Caki2 (cell line): ENCODE measurements at places on chromosomes 3 and 15. TPM values are rescaled to one million over a fixed set of nuclear protein-coding genes. Genes with fewer than 3 reads are reported as not detected.

LRTM1 gene
- total RNA-seq: not detected in 2 replicates

NRROS gene
- not detected in 2 replicates for total RNA-seq

PARP9 gene
- total RNA-seq: 7.0 and 8.7 TPM in 2 replicates

ADGRG7 gene
- total RNA-seq: not detected in 2 replicates

AMIGO3 gene
- total RNA-seq: not detected in 2 replicates

ESYT3 gene
- total RNA-seq: 0.07 TPM in 1 of 2 replicates, not detected in the other

MEX3B gene
- 5.5 and 7.4 TPM in 2 replicates for total RNA-seq

RBPMS2 gene
- not detected in 2 replicates for total RNA-seq

KLHDC8B gene
- 14.8 and 26.2 TPM in 2 replicates for total RNA-seq

CPEB1 gene
- total RNA-seq: 15.8 and 16.7 TPM in 2 replicates

ARGFX gene
- not detected in 2 replicates for total RNA-seq

SLC12A1 gene
- not detected in 2 replicates for total RNA-seq

OR5K2 gene
- total RNA-seq: not detected in 2 replicates

CHCHD4 gene
- total RNA-seq: 15.6 and 16.7 TPM in 2 replicates

DNA sequence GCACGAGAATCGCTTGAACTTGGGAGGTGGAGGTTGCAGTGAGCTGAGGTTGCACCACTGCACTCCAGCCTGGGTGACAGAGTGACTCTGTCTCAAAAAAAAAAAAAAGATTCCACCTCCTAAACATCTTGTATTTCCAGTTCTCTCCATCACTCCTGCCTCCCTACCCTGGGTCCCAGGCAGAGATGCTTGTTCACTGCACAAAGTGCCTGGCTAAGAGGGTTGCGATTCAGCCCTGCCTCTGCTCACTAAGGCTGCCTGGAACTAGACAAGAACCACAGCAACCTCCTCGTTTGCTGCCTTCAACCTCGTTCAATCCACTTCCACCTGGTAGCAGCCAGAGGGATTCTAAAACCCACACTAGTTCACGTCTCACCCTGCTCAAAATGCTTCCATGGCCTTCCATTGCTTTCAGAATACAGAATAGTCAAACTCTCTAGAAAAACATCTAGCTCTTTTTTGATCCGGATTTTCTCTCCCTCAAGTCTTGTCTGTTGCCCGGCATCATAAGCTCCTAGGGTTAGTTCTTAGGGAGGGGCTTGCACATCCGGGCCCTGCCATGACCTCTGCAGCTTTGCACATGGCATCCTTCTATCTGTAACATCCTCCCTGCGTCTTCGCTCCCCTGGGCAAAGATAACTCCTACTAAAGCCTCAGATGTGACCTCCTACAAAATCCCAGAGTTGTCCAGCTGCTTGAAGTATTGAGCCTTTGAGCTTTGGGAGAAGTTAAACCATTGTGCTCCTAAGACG is 1.0 kb upstream of the MCM2 start:
- no peak for DNase-seq

- no peak for DNase-seq
Measured at GRCh38 chr3:22714749-22715148, 488.4 kb upstream of the UBE2E2 start.

- DNase-seq: no peak
Measured at GRCh38 chr3:193640165-193640715, 47.2 kb downstream of the OPA1 start.

DNA sequence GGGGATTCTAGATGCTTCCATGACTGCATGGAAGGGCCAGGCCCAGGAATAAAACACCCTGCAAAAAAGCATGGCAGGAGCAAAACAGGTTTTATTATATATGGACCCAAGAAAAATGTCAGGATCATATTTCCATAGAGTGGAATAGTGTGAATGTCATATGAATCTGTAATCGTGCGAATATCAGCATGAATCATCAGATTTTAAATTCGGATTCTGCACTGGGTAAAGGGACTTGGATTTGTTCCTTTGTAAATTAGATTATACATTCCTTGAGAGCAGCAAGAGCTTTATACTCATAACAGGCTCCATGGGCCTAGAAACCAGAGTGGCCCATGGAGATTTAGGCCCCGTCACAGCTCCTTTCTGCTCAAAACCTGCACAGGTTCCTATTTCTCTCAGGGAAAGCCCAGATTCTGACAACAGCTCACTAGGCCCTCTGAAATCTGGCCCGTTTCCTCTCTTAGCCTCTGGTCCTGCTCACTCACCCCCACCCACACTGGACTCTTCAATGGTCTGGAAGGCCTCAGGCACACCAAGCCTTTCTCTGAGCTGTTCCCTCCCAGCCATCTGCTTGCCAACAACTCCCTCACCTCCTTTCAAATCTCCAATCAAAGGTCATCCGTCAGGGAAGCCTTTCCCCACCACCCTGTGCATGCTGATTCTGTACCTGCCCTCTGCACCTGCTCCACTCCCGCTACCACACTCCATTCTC is 76.0 kb downstream of the FEM1B start:
- no peak for DNase-seq

GRCh38 chr3:66431494-66431893 is 69.3 kb downstream of the LRIG1 start:
- no peak for DNase-seq

GRCh38 chr3:78873641-78874040 is 894.2 kb downstream of the ROBO1 start:
- no peak for DNase-seq

- no peak for DNase-seq
Measured at GRCh38 chr15:29074045-29074444, 188.3 kb downstream of the APBA2 start.

DNA sequence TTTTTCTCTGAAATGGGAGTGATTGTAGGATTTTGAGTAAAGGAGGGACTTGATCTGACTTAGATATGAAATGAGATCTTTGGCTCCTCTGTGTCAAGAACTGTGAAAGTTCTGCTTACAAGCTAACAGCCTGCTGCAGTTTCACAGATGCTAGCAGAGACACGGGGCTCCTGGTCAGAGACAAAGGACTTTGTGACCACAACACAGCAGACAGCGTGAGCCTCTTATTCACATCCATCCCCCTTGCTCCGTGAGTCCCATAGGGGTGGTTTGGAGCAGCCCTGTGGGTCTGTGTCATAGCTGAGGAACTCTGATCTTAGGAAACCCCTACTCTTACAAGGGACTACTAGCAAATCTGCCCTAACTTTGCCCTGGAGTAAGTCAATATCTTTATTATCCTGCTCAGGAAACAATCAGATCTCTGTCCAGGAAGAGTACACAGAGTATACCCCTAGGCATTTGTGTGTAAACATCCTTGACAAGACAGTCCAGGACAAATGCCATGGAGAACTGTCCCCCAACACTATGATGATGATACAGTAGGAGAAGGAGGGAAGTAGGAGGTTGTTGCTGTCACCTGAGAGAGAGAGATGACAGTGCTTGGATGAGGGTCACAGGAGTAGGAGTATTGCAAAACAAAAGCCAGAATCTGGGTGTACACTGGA is 80.0 kb downstream of the CLSTN2 start:
- no peak for DNase-seq

DNA sequence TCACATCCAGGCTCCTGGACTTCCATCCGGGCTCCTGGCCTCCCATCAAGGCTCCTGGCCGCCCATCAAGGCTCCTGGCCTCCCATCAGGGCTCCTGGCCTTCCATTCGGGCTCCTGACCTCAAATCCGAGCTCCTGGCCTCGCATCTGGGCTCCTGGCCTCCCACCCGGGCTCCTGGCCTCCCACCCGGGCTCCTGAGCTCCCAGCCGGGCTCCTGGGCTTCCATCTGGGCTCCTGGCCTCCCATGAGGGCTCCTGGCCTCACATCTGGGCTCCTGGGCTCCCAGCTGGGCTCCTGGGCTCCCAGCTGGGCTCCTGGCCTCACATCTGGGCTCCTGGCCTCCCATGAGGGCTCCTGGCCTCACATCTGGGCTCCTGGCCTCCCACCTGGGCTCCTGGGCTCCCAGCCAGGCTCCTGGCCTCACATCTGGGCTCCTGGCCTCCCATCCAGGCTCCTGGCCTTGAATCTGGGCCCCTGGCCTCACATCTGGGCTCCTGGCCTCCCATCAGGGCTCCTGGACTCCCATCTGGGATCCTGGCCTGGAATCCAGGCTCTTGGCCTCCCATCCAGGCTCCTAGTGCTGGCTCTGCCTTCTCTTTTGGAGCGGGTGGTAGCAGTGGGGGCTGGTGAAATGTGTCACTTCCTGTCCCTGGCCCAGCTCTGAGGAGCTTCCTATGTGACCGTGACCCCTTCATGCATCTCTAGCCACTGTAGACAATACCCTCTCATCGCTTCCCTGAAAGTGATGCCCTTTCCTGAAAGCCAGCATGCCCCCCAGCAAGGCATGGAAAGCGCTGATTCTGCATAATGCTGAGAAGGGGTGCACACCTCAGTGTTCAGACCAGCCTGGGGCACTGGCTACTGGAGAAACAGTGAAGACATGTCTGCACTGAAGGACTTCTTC is 62.7 kb upstream of the BLM start:
- no peak for DNase-seq

- no peak for DNase-seq
Measured at GRCh38 chr3:128335621-128336296, 130.9 kb downstream of the DNAJB8 start.

DNA sequence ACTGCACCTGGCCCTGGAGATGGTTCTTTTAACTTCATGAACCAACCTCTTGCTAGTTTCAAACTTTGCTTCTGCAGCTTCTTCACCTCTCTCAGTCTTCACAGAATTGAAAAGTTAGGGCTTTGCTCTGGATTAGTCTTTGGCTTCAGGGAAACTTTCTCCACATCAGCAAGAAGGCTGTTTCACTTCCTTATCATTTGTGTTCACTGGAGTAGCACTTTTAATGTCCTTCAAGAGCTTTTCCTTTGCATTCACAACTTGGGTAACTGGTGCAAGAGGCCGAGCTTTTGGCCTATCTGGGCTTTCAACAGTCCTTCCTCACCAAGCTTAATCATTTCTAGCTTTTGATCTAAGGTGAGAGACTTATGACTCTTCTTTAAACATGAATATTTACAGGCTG is 15.7 kb upstream of the TM2D3 start:
- no peak for DNase-seq

DNA sequence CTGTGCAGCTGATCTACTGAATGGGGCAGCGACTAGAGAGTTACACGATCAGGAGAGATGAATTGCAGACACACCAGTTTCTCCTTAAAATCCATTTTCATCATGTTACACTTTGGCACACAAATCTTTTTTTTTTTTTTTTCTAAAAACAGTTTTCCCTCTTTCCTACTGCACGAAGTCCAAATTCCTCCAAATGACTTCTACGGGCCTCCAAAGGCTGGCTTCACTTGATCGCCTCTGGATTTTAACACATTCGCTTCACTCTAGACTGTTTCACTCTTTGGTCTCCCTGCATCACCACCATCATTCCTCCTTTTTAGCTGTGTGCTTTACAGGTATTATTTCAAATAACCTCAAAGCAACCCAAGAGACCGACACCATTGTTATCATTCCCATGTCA is 268.6 kb downstream of the RORA start:
- DNase-seq: no peak

GRCh38 chr15:68418611-68419161 is 13.3 kb downstream of the ITGA11 start:
- DNase-seq: no peak

DNA sequence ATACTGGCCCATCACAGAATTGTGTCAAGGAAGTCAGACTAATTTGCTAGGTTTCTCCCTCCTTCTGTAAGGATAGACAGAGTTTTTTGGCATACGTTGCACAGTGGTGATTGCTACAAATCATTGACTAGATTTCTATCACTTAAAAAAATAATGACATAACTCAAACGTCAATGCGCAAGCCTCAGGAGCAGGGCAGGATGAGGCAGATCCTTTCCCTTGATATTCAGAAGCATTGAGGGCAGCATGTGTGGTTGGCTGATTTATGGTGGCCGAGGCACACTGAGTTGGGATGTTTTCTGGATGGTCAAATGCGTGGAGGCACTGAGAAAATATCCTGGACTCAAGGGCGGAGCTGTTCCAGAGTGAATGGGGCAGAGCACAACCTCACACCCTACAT is 14.4 kb downstream of the THSD4 start:
- DNase-seq: peak; percentile 96

DNA sequence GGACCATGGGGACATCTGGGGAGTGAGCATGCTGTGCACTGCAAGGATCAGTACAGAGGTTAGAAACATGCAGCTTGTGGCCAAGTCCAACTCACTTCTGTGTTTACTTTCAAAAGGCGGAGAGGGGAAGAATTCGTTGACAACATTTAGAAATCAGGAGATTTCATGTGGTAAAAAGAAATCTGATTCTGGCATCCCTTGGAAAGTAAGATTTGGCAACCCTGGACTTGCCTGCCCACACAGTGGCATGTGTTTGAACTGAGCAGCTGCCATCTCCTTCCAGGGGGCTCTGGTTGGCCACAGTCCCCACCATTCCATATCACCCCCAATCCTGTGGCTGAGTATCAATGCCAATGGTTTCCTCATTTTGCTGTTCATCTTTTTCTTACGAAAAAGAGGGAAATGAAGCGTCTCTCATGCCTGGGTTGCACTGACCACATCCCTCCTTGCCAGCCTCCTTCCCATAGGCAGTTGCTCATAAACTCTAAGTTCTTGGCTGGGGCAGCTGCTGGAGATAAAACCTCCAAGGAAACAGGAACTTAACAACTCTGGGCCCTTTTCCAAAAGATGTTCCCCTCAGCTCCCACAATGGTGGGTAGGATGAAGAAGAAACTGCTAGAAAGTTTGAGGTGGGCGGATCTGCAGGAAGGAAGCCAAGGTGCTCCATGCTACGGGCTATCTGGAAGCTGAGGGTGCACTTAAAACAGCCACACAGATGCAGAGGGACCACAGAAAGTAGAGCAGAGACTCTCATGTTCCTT is 29.2 kb downstream of the SLC6A11 start:
- no peak for DNase-seq

GRCh38 chr3:34200576-34200975 is 402.1 kb downstream of the PDCD6IP start:
- DNase-seq: no peak

DNA sequence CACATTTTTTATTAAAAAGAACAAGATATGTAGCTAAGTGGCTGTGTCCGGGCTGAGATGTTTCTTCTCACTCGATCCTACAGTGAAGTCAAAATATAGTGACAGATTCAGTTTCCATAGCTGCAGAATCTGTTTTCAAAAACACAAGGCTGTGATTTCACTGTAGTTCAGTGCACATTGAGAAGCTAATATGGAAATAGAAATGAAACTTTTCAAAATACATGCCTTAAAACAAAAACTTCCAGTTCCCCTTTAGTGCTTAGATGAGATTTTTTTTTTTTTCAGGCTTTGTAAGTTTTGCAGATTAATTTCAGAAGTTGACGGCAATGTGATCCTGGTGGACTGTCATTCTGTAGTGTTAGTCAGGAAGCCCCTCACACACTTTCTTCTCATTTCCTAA is 23.8 kb upstream of the TRAK1 start:
- DNase-seq: no peak

DNA sequence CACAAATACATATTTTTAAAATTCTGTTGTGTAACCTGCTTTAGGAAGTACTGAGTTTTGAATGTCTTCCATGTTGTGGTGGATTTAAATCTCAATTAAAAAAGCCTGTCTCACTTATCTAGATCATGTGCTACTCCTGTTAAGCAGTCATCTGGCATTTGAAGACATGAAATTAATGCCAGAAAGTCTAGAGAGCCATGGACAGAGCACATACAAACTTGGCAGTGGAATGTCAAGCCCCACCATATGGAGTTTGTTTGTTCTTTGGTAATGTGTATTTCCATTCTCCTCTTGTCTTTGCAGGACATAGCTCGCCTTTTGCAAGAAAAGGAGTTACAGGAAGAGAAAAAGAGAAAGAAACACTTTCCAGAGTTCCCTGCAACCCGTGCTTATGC is 39.3 kb upstream of the UTS2B start:
- no peak for DNase-seq

- no peak for DNase-seq
Measured at GRCh38 chr3:128623762-128624176, 26.8 kb downstream of the RPN1 start.

- no peak for DNase-seq
Measured at GRCh38 chr3:15391007-15391406, 36.3 kb downstream of the METTL6 start.

GRCh38 chr3:13772321-13772745 is 107.5 kb downstream of the WNT7A start:
- no peak for DNase-seq
